ENCODE measurements at places on chromosomes 1 and 21. TPM values are rescaled to one million over a fixed set of nuclear protein-coding genes. Genes with fewer than 3 reads are reported as not detected.

DNA sequence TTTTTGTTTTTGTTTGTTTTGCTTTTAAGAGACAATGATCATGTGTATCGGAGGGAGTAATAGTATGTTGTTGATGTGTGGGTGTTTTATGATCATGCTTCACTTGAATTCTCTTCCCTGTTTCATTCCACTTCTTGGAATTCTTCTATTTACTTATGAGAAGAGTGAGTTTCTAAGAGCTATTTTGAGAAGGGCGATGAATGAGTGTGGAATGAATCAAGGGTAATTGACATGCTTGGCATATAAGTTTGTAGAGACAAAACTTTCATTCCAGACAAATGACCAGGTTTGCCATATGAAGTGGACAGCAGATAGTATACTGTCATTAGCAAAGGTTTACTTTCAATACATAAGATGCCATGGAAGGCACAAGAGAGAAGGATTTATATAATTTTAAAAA is 42.3 kb upstream of the PDC start:
- peak; percentile 43 for DNase-seq

Gene NTNG1
- 8.1 TPM for total RNA-seq

- DNase-seq: no peak
Measured at GRCh38 chr1:46619656-46620258, 3.1 kb upstream of the MOB3C start.

Gene LPAR3
- total RNA-seq: 0.91 TPM

Gene KCND3
- total RNA-seq: 0.43 TPM

DNA sequence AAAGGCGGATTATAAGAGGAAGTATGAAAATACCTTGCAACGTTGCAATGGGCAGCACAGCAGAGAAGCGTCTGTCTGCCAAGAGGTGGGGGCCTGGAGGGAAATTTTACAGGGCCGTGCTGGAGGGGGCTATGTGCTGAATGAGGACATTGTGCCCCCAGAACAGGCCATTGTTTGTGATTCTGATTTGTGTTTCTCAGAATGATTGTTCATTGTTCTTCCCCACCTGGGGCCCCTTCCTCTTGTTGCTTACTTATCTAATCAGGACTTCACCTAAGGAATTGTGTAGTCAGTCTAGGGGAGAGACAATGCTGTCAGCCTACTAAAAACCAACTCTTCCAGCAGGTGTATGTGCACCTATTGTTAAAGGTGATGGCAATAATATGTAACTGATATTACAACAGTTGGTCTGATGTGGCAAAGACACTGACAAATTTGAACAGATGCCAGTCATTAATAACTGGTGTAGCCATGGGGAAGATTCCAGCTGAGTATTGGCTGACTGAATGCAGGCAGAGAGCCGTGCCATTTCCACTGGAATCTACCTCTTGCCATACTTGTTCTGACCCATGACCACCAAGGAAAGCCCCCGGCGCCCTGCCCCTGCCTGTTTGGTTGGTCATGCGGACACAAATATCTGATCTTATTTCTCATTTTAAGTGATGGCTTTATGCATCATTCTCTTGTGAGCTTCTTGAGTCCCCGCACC is 45.2 kb upstream of the PSEN2 start:
- no peak for DNase-seq

DNA sequence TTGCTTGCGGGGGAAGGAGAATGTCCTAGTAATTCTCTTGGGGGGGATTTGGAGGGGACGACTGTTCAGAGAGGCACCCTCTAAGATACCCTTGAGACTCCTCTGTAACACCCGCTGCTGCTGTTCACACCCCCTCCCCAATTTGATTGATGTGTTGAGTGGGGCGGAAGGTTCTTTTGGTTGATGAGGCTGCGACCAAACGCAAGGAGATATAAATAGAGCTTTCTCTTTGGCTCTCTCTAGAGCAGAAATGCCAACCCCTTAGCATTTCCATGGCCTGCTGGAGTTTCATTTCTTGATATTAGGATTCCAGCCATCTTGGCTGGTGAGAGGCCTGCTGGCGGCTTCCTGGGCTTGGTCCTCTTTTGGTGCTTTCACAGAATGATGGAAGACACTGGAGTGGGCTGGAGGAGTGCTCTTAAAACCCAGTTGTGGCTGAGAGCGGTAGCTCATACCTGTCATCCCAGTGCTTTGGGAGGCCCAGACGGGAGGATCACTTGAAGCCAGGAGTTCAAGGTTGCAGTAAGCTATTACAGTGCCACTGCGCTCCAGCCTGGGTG is 2.0 kb downstream of the PIK3CD start:
- no peak for DNase-seq

DNA sequence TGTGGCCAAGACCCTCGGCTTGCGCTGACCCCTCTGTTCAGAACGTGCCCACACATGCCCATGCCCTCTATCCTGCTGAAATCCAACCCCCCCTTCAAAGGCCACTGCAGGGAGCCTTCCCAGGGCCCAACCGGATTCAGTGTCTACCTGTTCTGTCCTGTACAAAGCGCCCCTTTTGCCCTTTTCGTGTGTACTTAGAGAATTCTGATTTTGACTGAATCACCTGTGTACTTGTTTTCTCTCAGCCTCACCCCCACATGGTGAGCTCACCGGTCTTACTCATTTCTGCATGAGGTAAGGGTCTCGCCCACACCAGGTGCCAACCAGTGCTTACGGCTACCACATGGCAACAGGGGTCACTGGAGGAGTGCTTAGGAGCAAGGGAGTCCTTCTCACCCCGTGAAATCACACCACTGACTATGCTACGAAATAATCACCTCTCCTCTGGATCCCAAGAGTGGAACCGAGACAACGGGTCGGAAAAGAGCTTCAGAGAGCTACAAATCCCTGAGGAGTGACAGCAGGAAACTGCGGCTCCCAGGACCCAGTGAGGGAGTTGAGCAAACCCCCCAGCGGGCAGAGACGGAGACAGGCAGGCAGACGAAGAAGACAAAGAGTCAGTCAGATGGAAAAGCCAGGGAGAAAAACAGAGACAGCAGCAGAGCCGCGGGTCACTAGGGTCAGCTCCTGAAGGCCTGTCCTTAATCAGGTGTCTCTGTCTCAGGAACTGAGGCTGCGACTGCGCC is 2.1 kb upstream of the S100A2 start:
- peak; percentile 65 for DNase-seq

Gene NTRK1
- 0.10 TPM for total RNA-seq

Gene APH1A
- 99.9 TPM for total RNA-seq

DNA sequence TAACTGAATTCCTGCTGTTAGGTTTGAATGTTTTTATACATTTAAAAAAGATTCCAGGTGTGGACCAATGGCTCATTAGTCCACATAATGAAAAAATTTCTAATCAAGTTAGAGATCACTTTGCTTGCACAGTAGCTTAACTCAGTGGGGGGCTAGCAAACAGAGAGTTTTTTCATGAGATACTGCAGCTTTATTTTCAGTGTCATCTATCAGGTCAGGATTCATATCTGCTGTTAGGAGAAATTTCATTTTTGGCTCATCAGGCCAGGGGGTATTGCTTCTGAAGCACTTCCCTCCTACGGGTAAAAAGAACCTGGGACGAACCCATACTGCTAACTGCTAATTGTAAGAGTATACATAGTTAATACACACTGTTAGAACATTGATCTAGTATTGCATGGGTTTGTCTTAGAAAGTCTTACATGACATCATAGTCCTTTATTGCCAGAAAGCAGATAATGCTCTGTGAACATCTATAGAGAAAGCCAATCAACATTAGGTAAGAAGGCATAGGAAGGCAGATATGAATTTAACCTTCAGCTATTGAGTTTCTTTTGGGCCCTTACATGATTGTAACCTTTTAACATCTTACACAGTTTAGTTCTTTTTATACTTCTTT is 38.0 kb downstream of the ADGRL2 start:
- DNase-seq: no peak

GRCh38 chr1:227844320-227845146 is 29.1 kb downstream of the PRSS38 start:
- DNase-seq: no peak

DNA sequence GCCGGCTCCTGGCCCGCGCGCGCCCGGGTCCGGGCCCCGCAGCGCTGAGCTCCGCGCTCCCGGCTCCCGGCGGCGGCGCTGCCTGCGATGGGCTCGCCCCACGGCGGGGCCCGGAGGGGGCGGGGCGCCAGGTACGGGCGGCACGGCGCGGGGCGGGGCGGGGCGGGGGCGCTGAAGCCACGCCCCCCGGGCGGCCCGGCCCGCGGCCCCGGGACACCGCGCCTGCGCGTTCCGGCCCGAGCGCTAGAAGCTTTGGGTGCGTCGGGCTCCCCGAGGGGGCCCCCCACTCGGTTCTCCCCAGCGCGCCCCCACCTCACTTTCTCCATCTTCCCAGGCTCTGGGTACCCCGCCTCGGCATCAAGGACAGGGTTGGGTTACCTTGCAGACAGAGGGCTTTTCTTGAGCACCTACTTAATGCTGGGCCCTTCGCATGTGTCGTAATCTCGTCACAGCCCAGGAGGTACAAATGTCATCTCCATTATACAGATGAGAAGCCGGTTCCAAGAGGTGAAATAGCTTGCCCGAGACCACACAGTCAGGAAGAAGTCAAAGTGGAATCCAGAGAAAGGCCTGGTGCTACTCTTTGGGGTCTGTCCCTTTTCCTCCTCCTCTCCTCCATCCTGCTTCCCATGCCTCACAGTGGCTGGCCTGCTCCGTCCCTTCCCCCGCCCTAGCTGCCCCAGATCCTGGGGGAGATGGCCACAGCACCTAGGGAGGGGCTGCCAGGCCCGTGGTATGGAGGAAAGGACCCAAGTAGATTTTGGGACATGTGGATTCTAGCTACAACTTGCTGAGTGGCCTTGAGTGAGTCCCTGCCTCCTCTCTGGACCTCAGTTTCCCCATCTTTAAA is 46.5 kb downstream of the RAP1GAP start:
- DNase-seq: no peak

Gene TFF1
- not detected for total RNA-seq

DNA sequence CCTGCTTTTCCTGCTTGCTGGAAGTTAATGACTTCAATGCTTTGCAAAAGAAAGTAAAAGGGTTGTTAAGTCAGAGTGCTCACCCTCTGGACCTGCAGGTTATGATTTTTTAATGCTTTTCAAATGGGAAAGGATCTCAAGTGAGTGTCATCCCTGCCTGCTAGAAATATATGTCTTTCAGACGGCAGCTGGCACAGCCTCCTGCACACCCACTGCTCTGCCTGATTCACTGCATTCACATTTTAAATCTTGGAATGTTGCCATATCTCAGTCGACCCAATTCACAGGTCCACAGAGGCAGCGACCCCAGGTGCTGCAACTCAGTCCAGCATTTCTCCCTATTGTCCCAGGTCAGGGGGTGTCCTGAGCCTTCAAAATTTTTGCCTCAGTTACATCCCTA is 10.7 kb downstream of the DUSP23 start:
- no peak for DNase-seq

Measured in astrocyte (in vitro differentiated cells and primary cell).